Non-pigmented ciliary epithelial cell (primary cell): ENCODE measurements at places on chromosomes 5 and 9.

GRCh38 chr9:133246562-133246961 is 28.4 kb downstream of the ABO start:
- DNase-seq: no peak

GRCh38 chr9:16421532-16421931 is 448.9 kb downstream of the BNC2 start:
- DNase-seq: no peak

GRCh38 chr5:173473288-173473687 is 143.2 kb downstream of the BOD1 start:
- no peak for DNase-seq

- DNase-seq: no peak
These were observed 57.4 kb downstream of the TMEM38B start for GRCh38 chr9:105751761-105752160.

- no peak for DNase-seq
These were observed 4.1 kb upstream of the DNAJB5 start for GRCh38 chr9:34985311-34985899.

- DNase-seq: no peak
These were observed 39.6 kb downstream of the SNX30 start for GRCh38 chr9:112789891-112790774.

DNA sequence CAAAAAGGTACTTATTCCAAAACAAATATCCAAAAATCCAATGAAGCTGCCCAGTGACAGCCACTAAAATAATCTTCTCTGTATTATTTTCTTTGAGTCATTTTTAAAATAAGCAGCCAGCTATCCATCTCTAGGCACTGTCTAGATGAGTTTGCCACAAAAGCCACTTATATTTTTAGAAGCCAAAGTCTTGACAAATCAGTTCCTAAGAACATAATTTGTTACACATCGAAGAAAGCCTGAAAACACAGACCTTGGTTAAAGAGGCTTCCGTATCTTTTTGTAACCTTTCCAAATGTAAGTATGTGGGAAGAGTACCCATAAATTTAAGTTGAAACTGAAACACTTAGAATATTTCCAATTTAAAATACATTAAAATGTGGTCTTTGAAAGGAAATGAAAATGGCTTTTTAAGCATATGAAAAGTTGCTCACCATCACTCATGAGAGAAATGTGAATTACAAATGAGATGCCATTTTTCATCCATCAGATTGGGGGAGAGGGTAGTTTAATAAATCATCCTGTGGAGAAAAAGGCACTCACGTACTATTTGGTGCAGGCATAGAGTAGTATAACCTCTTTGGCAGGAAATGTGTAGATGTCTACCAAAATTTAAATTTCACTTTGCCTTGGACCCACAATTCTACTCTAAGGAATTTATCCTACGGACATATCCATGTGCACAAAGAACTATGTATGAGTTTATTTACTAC is 180.4 kb downstream of the MLLT3 start:
- no peak for DNase-seq

GRCh38 chr5:52878656-52879055 is 90.9 kb downstream of the ITGA1 start:
- DNase-seq: no peak

DNA sequence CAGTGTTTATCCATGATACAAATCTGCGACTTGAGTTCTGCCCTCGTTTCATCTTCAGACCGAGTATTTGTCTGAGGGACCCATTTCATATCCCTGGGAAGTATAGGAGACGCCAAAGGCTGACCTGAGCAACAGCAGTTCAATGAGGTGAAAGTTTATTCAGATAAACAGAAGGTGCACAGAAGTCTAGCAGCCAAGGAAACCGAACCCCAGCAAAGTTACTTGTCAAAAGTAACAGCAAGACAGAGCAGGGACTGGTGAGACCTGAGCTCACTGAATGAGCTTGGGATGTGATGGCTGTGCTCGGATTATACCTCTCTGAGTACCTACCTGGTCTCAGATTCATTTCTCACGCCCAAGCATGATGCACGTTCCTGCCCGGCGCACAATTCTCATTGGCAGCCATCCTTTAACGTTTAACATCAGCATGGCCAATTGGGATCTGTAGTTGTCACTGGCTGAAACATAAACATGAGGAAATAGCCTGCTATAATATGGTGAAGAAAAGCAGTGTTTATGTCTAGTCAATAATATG is 599 bp downstream of the LYRM7 start:
- DNase-seq: no peak

DNA sequence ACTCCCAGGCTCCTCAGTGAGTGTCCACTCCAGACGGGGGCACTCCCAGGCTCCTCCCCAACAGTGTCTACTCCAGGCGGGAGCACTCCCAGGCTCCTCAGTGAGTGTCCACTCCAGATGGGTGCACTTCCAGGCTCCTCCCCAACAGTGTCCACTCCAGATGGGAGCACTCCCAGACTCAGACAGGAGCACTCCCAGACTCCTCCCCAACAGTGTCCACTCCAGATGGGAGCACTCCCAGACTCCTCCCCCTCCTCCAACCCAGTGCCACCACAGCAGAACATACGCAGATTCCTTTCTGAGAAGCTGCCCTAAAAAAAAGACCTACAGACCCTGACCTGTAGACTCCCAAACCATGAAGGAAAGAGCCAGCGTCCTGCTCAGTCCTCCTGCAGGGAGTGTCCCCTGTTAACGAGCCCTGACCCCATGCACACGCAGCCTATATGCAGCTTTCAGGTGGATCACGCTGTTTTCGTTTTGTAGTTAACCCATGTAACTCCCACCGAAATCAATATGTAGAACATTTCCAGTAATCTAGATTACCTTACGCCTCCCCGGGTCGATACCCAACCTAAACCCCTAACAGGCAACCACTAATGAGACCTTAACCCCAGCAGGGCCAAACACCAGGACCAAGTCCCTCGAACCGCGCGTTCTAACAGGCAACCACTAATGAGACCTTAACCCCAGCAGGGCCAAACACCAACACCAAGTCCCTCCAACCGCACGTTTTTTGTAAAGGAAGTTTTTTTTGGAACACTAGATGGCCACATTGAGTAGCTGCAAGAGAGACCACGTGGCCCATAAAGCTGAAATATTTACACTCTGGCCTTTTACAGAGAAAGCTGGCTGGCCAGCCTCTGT is 15.7 kb downstream of the PNPLA7 start:
- DNase-seq: no peak

GRCh38 chr9:122276096-122276495 is 11.4 kb downstream of the MRRF start:
- no peak for DNase-seq

- no peak for DNase-seq
These were observed 35.5 kb upstream of the GRHPR start for GRCh38 chr9:37386988-37387387.

- DNase-seq: no peak
These were observed 84.0 kb downstream of the GTF3C4 start for GRCh38 chr9:132754236-132754635.

GRCh38 chr9:136044971-136045594 is 50.0 kb downstream of the NACC2 start:
- no peak for DNase-seq

DNA sequence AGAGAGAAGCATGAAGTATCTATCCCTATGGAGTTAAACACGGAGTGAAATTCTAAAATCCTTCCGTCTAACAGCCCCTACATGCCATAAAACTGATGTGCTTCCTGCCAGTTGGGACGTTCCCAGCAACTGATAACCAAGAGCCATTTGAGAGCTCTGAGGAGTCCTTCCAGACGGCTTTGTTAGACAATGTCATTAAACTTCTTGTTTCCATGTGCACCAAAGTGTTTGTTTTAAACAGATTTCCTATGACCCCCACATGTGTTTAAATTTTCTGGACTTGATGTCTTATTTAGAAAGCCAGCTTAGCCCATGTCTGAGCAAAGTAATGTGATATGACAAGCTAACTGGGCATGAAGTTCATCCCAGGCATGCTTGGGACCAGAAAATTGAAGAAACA is 57.2 kb upstream of the LPAR1 start:
- no peak for DNase-seq

- no peak for DNase-seq
These were observed 4.5 kb downstream of the UBE2D2 start for GRCh38 chr5:139565411-139566305.

GRCh38 chr5:150263801-150264621 is 25.6 kb downstream of the CAMK2A start:
- DNase-seq: peak; percentile 49

DNA sequence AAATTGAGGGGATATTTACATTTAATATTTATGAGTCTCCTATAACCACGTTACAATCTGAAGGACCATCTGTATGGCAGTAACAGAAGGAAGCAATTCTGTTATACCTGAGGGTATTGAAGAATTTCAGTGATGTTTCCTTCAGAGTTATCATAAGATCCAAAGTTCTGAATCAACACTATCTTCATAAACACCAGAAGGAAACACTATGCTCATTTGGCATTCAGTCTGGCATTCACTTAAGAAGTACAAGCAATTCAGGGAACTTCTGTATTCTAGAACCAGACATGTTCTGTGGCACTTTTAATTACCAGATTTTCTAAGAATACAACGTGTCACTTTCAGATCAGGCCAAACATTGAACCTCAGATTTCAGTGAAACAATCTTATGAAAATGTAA is 9.6 kb downstream of the DAB2 start:
- no peak for DNase-seq

GRCh38 chr5:133851521-133851920 is 116.9 kb downstream of the C5orf15 start:
- no peak for DNase-seq

GRCh38 chr9:134987376-134987775 is 69.7 kb upstream of the FCN1 start:
- no peak for DNase-seq

DNA sequence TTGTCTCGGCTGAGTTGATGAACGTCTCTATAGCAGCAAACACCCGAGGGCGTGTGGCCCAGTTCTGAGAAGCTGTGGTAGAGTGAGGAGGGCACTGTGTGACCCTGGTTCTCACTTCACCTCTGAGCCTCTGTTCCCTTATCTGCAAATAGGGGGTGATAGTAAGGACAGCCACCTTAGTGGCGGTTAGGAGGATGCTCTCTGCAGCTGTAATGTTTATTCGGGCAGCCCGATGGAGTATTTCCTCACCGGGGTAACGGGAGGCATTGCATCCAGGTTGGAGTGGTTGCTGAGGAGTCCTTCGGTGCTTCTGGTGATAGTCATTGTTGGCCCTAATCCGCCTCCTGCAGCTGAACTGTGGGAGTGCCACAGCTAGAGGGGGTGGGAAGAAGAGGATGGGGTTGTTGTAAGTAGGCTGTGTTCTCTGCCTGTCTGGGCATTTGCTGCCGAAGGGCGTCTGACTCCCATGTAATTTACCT is 13.9 kb downstream of the PRRC2B start:
- DNase-seq: no peak

DNA sequence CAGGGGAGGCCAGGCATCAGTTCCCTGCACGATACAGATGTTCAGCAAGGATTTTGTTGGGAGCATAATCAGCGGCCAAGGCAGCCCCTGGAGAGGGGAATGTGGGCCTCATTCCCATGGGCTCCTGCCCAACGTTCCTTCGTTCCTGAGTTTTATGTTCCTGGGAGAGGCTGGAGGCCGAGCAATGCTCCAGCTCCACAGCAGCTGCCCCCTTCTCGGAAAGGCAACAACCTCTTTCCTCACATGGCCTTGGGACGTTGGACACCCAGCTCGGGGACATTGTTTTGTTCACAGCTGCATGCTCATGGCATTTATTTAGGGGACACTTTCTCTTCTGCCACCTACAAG is 63.8 kb upstream of the COL15A1 start:
- DNase-seq: no peak

- no peak for DNase-seq
These were observed 3.6 kb downstream of the WNK2 start for GRCh38 chr9:93187574-93187973.

DNA sequence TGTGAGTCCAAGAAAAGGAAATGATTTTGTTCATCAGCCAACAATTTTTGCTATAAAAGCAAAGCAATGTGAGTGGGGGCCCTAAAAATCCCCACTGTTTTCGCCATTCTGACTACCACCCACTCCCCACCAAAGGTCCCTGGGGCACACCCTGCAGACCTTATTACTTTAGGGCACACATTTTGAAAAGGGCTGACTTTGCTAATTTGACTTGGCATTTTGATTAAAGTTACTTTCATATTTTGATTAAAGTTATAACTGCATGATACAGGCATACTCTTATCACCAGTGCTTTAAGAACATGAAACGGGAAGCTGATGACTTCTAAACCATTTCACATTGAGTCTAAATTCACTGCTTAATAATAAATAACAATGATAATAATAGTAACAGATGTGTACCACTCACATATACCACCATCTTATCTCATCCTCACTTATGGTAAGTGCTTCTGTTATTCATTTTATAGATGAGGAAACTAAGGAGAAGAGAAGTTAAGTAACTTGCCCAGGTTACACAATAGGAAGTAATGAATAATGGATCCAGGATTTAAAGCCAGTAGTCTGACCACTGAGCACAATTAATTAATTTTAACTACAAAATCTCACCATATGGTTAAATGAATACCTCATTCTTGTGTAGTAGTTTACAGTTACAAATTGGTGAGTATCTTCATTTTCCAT is 25.4 kb upstream of the NR3C1 start:
- DNase-seq: no peak

DNA sequence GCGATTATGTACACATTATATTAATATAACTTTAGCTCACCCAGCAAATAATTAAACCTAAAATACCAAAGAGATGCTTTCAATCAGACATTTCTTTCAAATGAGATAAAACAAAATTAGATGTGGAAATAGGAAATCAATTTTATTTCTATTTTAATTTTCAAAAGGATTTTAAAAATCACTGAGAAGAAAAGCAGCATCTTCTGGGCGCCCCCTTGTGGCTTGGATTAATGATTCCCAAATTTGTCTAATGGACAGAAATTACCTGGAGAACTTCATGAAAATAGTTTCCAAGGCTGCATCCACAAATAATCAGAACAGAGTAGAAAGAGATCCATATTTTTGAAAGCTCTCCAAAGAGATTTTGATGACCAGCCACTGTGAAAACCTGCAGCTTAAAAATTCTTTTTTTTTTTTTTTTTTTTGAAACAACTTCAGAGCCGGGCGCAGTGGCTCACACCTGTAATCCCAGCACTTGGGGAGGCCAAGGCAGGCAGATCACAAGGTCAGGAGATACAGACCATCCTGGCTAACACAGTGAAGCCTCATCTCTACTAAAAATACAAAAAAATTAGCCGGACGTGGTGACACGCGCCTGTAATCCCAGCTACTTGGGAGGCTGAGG is 50.9 kb upstream of the CEMIP2 start:
- DNase-seq: no peak

- no peak for DNase-seq
These were observed 111.7 kb upstream of the C6 start for GRCh38 chr5:41325074-41325473.
